CD4-positive, alpha-beta T cell treated with Interleukin-1 beta for 1 hour (primary cell): ENCODE measurements at places on chromosomes 4 and X.
A peak's percentile ranks its signal among the peaks of the same experiment; 100 is the strongest.

DNA sequence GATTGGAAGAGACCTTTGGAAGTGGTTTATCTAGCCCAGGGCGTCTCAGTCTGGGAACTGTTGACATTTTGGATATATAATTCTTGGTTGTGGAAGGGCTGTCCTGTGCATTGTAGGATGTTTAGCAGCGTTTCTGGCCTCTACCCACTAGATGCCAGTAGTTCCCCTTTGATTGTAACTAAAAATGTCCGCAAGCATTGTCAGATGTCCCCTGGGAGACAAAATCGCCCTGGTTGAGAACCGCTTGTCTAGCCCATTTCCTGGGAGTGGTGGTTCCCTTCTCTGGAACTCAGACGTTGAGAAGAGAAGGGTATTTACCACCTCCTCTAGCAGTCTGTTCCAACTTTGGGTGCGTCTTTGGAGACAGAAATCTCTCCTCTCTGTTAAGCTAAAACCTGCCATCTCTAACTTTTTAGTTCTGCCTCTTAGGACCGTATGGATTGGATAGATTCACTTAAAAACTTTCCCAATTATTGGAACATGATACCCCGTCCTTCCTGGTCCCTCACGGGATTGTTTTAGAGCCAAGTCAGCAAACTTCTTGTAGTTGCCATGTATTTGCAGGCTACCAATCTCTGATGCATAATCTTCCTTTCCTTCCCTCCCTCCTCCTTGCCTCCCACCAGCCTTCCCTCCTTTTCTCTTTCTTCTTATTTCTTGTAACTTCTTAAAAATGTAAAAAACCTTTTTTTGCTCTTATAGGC is 13.9 kb downstream of the TMEM165 start:
- DNase-seq = no peak

DNA sequence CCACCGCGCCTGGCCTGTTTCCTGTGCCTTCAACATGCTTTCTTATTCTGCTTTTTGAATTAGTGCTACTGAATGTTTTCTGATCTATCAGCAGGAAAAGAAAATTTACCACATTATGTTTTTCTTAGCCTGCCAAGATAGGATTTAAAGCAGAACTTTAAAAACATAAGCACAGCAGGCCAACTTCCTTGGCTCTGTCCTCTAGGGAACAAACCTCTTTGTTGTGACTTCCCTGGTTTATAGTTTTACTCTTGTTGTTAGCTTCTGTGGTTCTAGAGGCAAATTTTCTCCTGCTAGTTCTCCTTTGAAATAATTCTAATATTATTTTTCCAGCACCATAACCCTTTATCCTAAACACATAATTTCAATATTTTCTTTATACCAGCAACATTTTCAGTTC is 605.1 kb downstream of the ADGRL3 start:
- no peak for DNase-seq

DNA sequence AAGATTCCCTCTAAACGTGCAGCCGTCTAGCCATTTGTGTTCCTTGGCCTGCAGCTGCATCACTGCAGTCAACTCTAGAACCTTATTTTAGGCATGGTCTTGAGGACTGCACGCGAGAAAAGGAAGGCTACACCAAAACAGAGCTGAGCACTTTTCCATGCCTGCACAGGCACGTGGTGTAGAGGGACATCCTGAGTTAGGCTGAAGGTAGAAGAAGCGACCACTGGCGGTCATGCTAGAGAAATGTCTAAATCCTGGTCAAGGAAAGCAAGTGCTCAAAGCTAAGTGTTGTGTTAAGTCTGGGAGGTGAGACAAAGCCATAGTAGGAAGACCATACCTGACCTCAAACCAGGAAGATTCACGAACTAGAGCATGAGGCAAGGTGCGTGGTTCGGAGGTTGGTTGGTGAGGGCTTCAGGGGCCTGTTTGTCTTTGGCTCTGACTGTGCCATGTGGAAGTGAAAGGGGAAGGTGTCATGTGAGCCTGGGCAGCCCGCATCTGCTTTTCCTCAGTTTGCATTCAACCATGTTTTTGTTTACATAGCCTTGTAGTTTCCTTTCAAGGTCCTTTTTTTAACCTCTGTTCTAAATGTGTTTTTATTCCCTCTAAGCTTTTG is 203.8 kb downstream of the AASDH start:
- peak; percentile 5 for DNase-seq

DNA sequence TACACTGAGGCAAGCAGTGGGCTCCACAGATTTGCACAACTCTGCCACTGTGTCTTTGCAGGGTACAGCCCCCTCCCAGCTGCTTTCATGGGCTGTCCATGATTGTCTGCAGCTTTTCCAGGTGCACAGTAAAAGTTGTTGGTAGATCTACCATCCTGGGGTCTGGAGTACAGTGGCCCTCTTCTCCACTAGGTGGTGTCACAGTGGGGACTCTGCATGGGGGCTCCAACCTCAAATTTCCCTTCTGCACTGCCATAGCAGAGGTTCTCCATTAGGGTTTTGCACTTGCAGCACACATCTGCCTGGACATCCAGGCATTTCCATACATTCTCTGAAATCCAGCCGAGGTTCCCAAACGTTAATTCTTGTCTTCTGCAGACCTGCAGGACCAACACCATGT is 1002.3 kb downstream of the FAM133A start:
- no peak for DNase-seq

DNA sequence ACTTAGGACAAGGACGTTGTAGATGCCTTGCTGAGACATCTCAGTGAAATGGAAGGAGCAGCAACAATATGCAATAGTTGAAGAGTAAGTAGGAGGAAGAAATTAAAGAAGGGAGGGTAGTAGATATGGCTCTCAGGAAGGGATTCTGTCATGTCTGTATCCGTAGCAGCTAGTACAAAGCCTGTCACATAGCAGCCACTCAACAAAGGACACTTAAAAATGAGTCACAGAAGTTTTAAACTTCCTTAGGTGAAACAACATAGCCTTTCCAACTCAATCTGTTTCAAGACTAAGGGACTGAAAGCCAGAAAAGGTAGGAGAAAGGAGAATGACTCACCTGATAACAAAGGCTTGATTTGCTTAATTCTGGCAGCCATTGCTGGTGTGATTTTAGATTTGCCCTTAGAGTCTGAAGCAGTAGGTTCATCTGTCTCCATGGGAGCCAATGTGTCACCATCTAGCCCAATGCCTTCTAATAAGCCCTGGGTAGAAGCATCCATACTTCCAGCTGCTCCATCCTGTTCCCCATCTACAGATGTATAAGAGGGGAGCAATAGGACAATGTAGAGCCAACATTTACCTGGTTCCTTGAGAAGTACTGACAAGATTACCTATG is 86.6 kb downstream of the HUWE1 start:
- DNase-seq = no peak

DNA sequence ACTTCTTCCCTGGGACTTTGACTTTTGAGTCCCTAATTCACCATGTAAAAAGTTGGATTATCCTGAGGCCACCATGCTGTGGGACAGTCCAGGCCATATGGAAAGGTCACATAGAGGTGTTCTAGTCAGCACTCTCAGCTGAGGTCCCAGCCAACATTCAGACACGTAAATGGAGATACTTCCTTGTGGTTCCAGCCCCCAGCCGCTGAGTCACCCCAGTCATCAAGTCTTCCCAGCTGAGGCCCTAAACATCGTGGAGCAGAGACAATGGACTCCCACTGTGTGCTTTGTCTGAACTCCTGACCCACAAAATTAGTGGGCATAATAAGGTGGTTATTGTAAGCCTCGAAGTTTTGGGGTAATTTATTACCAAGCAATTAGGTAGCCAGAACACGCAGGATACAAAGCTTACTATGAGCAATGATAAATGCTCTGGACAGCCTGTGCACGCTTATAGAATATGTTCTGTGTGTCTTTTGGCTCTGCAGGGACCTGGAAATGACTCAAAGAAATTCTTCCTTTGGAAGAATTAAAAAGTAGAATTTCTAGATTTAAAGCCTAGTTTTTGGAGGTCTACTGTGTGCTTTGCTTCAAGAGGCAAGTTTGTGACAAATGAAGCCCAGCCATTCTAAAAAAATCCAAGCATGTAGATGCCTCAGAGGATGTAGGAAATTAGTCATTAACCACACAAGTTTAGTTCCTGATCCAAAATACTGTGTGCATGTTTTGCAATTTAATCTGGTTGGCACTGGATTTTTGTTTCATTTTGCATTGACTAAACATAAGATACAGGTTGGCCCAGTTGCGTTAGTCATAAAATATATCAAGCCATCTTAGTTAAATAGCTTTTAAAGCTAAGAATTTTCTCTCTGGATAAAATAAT is 33.2 kb upstream of the SLC9A7 start:
- DNase-seq = peak; percentile 29

- peak; percentile 14 for DNase-seq
These were observed 20.2 kb downstream of the ZDHHC9 start for GRCh38 chrX:129823522-129823921.

DNA sequence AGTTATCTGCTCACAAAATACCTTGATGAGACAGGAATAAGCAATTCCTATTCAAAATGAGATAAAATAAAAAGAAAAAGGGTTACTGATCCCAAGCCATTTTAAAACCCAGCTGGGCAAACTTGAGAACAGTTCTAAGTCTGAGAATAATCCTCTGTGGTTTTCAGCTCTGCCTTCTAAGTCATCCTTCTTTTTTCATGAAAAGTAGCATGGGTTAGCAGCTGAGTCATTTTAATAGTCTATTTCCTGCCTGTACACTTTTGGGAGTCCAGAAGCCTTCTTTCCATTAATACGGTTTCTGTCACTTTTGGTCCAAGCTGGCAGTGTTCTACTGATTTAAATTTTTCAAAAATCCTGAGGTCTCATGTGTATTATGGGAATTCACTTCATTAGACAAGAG is 374.3 kb downstream of the IQCM start:
- no peak for DNase-seq

GRCh38 chrX:37802028-37802427 is 22.2 kb downstream of the CYBB start:
- DNase-seq = no peak

DNA sequence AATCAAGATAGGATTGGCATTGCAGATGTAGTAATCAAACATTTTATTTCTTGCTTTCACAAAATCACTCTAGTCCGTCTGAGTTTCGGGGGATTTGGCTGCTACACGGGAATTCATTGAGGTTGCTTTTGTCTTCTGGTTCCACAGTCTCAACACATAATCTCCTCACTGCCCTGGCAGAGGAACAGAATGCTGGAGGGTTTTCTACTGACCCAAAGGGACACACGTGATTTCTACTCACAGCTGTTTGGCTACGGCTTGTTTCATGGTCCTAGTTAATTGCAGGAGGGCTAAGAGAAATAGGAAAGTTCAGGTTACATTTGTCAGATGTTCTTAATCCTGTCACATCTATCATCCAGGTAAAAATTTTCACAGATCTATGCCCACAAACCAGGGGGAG is 1811.6 kb downstream of the ARAP2 start:
- DNase-seq = no peak
